ENCODE measurements at places on chromosomes 11 and 22. TPM values are rescaled to one million over a fixed set of nuclear protein-coding genes. Genes with fewer than 3 reads are reported as not detected.

CEND1 gene
- 1.6 TPM for total RNA-seq

GLB1L3 gene
- not detected for total RNA-seq

CRYBB3 gene
- total RNA-seq: not detected

FOXR1 gene
- not detected for total RNA-seq

HBD gene
- not detected for total RNA-seq

ANGPTL5 gene
- not detected for total RNA-seq

SCGB1D2 gene
- total RNA-seq: not detected

USP2 gene
- 0.60 TPM for total RNA-seq

RFPL2 gene
- 0.30 TPM for total RNA-seq

LRP4 gene
- total RNA-seq: 8.3 TPM

UCP3 gene
- 1.7 TPM for total RNA-seq

KRTAP5-7 gene
- total RNA-seq: not detected

OOSP2 gene
- not detected for total RNA-seq

SYT13 gene
- 7.2 TPM for total RNA-seq

UBQLNL gene
- not detected for total RNA-seq

DBX1 gene
- total RNA-seq: not detected

EHF gene
- 0.61 TPM for total RNA-seq

BAD gene
- 99.7 TPM for total RNA-seq

C1QTNF5 gene
- not detected for total RNA-seq

MOGAT2 gene
- total RNA-seq: not detected

NDUFS3 gene
- 94.0 TPM for total RNA-seq

PHRF1 gene
- 28.0 TPM for total RNA-seq

OR4D5 gene
- total RNA-seq: not detected

UPK3A gene
- not detected for total RNA-seq

SCUBE1 gene
- 0.15 TPM for total RNA-seq

PACSIN2 gene
- total RNA-seq: 69.9 TPM

OR6A2 gene
- not detected for total RNA-seq

SF3B2 gene
- 182 TPM for total RNA-seq

MYOD1 gene
- not detected for total RNA-seq

BUD13 gene
- 10.9 TPM for total RNA-seq

PLEKHB1 gene
- total RNA-seq: 0.55 TPM

ADORA2A gene
- 1.0 TPM for total RNA-seq

CBX6 gene
- 32.6 TPM for total RNA-seq

APOBEC3A gene
- total RNA-seq: not detected

SLC6A5 gene
- total RNA-seq: not detected

CYB5R3 gene
- total RNA-seq: 103 TPM

Measured in A549 treated with CpdA at 1 μM for 4 hours (cell line).